ENCODE measurements at places on chromosomes 6 and 20.

- no peak for DNase-seq
Observed at GRCh38 chr6:2861060-2861821, 19.6 kb upstream of the SERPINB1 start.

- no peak for DNase-seq
Observed at GRCh38 chr6:43129434-43130194, 41.5 kb upstream of the SRF start.

DNA sequence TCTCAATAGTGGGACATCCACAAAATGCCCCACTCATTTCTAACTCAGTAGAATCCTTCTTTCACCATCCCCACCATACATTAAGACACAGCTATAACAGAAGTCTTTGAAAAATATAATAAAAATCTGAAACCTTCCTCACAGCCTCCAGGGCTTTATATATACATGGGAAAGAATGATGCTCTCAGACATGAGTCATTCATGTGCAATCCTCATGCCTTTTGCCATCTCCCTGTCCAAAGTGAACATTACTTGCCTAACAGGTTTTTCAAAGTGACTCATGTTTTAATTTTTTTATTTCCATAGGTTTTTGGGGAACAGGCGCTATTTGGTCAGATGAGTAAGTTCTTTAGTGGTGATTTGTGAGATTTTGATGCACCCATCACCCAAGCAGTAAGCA lies 162.7 kb downstream of the RALGAPA2 start:
- DNase-seq: no peak

DNA sequence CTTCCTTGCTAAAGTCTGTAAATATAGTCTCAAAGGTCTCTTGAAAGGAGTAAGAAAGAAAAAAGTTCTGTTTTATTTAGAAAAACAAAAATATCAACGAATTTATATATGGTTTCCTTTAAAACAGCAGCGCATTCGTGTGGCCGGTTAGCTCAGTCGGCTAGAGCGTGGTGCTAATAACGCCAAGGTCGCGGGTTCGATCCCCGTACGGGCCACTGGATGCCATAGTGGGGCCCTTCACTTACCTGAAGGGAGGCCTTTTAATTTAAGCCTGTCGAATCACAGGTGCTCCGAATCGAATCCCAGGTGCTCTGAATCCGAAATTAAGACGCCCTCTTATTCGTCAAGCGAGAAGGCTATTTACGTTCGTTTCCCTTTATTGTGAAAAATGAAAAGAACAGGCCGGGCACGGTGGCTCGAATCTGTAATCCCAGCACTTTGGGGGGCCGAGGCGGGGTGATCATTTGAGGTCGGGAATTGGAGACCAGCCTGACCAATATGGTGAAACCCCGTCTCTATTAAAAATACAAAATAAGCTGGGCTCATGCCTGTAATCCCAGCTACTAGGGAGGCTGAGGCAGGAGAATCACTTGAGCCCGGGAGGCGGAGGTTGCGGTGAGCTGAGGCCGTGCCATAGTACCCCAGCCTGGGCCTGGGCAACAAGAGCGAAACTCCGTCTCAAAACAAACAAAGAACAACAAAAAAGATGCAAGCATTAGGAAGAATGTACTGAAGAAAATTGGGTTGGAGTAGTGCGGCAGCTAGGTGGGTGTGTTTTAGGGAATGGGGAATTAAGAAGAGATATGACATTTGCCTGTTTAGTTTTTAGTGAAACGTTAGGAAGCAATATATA lies 195.8 kb upstream of the ZNF184 start:
- peak; percentile 63 for DNase-seq

GRCh38 chr20:20665606-20666332 lies 46.7 kb downstream of the RALGAPA2 start:
- no peak for DNase-seq
